ENCODE measurements at places on chromosomes 4 and X.

DNA sequence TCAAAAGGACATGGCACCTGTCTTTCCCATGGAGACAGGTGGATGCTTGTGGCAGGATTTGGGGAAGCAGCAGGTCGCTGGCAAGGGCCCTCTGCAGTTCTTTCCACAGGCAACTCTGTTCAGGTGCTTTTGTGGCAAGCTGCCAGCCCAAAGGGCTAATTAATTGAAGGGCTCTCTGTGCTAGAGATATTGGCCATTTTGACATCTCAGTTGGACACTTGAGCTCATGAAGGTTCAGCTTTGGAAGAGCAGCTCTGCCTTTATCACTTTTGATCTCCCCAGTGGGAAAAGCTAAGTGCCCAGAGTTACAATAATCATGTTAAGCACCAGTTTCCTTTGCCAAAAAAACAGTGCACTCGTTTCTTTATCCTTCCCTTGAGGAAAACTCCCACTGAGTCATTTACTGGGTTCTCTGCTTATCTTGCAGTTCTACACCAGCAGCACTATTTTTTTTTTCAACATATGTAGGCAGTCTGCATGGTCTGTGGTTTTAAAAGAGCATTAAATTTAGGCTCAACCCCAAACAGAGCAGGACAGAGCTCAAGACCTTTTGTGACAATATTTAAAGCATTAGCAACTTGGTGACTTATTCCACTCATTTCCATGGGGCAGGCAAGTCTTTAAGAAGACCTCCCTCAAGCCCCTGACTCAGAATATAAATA, 336.4 kb upstream of the RASGEF1B start:
- DNase-seq: no peak

DNA sequence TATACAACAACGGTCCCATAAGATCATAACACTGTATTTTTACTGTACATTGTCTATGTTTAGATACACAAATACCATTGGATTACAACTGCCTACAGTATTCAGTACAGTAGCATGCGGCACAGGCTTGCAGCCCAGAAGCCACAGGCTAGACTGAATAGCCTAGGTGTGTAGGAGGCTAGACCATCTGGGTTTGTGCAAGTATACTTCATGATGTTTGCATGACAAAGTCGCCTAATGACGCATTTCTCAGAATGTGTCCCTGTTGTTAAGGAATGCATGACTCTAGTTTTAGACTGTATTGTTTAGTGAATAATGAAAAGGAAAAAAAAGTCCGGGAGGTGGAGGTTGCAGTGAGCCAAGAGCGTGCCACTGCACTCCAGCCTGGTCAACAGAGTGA, 56.5 kb upstream of the C4orf50 start:
- no peak for DNase-seq

DNA sequence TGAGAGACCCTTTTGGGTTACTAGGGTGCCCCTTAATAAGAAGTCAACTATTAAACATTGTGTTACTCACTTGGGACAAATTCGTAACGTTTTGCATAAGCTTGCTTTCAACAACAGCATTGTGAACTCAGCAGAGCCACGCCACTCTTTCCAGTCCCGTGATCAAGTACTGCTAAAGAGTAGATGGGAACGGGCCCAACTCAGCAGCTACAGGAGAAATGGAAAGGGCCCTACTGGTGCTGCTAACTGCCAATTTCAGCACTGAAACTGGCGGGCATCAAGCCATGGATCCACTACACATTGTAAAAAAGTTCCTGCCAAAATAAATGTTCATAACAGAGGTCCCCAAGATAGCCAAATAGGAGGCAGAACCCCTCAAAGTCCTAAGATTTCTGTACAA, 19.0 kb upstream of the DHX15 start:
- DNase-seq: no peak

- DNase-seq: no peak
Observed at GRCh38 chr4:88729146-88729760, 31.6 kb upstream of the NAP1L5 start.

All from activated CD8-positive, alpha-beta memory T cell treated with anti-CD3 and anti-CD28 coated beads for 1 hour (primary cell).